ENCODE measurements at places on chromosomes 4 and X.

DNA sequence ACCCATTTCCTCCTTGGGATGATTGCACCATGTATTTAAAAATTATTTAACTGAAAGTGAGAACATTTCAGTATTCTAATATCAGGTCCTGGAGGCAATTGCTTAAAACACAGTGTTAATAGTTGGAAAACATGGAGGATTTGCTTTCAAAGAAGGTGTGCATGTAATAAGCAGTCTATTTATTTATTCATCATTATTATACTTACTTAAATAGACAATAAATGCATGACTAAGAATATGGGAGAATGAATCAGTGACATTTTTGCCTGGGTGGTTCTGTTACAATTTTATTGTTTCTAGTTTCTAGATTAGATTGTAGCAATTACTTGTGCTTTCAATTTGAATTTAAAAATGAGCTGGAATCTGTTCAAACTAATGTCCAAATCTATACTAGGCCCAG is 145.5 kb downstream of the AREG start:
- no peak for DNase-seq

GRCh38 chrX:3940000-3940610 is 226.7 kb upstream of the PRKX start:
- DNase-seq: peak; percentile 26

DNA sequence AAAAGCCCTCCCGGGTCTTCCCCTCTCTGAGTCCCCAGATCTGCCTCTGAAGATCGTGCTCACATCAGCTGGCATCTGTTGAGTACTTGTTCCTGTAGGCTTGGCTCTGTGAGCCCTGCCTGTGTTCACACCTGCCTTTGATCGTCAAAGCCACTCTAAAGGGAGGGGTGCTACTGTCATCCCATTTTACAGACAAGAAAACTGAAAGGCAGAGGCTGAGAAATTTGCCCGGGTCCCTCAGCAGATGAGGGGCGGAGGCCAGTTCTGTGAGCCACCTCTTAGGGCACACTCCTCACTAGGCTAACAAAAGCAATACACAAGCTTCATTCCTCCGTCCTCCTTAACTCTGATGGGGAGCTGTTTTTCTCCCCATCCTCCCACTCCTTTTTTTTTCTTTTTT is 655 bp downstream of the CYTL1 start:
- no peak for DNase-seq

- DNase-seq: no peak
Measured at GRCh38 chrX:108584617-108585211, 145.1 kb downstream of the COL4A5 start.

- DNase-seq: no peak
Measured at GRCh38 chr4:1584498-1584897, 99.6 kb downstream of the FAM53A start.

- DNase-seq: no peak
Measured at GRCh38 chr4:109877400-109877799, 29.5 kb downstream of the LRIT3 start.

GRCh38 chr4:22514481-22514880 is 1.4 kb downstream of the ADGRA3 start:
- DNase-seq: peak; percentile 64

DNA sequence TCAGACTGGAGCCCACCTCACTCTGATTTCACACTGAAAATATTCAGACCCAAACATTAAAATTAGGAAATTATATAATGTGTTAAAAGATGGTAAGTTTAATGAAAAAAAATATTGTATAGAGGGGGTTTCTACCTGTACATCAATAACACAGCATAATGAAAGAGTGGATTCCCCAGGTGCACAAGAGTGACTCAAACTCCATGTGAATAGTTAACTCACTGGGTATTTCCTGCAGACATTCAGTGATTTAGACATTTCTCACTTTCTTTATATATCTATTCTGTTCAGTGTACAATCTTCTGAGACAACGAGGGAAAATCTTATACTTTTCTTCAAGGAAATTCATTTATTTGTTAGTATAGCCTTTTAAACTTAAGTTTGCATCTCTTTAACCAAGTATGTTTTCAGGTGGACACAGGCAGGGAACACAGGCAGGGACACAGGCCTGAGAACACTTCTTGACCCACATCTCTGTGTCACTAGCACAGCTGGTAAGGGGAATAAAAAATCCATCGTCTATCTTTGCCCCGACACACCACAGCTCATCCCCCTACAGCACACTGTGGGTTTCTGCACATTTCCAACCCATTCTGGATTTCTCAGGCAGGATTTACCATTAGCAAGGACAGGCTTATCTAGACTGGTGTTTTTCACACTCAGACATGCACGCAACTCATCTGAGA is 525.5 kb upstream of the BOD1L1 start:
- no peak for DNase-seq

DNA sequence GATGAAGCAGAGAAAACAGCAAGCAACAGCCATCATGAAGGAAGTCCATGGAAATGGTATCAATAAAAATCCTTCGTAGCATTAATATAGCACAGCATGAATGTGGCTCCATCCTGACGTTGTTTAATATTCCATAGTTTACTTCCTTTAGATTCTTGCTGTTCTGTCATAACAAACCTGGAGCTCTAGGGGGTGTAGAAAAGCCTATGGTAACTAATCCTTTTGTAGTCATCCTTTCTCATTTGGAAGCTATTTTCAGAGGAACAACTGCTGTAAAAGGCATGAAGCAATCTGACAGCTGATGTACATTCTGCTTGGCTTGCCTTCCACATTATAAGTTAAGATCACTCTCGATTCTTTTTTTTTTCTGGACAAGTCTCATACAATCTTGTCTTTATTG is 914 bp downstream of the MYOZ2 start:
- no peak for DNase-seq

DNA sequence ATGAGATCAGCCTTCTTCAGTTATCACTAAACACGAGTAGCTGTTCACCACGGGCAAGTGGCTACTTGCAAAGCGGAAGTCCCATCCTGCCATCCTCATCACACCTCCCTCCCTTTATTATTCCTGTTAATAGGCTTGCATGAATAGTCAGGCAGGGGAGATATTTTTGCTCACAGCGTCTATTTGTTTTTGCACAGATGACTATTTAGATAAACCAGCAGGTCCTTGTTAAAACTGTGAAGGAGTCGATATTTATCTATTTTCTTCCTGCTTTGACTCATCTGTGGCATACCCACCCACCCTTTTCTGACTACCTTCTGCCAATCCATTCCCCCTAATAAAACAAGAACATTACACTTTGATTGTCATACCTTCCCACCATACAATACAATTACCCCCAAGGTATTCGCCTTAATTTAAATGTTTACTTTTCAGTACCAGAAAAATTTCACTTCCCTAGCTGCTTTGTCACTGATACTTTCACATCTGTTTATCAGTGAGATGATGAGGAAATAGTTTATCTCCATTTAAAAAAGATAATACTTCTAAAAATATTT is 96.6 kb upstream of the BANK1 start:
- no peak for DNase-seq

GRCh38 chrX:108347800-108348199 is 90.4 kb downstream of the COL4A6 start:
- no peak for DNase-seq

GRCh38 chr4:151674804-151675391 is 85.9 kb downstream of the GATB start:
- peak; percentile 61 for DNase-seq

DNA sequence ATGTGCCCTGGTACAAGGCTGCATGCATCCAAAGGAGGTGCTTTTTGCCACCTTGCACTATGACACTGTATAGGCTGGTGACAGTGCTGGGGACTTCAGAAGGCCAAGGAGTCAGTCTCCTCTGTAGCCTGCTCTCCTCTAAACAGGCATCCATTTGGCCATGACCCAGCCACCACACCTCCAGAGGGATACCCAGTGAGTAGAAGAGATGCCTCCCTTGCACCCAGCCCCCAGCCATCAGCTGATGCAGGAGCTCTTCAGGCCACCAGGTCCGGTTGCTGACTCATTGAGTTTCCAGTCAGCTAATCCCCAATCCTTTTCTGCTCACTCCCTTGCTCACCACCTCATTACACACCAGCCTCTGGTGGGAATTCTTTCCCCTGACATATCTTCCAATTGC is 99.8 kb downstream of the PJA1 start:
- no peak for DNase-seq

DNA sequence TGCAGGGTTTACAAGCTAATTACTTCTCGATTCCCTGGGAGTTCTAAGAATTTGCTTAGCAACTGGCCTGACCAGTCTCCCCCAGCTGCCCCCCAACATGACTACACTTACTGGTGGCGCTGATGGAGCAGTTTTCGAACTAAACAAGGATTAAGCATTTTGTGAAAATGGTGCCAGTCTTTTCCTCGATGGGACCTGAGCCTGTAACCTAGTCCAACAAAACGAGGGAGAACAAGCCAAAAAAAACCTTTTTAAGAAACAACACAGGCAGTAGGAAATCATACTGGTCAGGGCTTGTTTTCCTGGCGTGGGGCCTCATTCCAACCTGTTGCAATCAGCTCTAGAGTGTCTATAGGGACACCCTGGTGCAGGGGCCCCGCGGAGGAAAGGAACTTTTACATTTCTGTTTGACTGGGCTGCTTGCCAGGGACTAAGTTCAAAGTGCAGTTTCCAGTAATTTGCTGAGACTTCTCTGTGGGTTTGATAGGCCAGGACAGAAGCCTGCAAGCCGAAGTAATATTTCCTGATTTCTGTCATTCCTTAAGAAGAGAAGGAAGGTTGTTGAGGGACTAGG is 158.7 kb downstream of the SPRY1 start:
- DNase-seq: peak; percentile 98

GRCh38 chr4:112288455-112288854 is 2.8 kb upstream of the TIFA start:
- DNase-seq: no peak

- peak; percentile 14 for DNase-seq
Measured at GRCh38 chrX:137568741-137569469, 3.0 kb downstream of the ZIC3 start.

DNA sequence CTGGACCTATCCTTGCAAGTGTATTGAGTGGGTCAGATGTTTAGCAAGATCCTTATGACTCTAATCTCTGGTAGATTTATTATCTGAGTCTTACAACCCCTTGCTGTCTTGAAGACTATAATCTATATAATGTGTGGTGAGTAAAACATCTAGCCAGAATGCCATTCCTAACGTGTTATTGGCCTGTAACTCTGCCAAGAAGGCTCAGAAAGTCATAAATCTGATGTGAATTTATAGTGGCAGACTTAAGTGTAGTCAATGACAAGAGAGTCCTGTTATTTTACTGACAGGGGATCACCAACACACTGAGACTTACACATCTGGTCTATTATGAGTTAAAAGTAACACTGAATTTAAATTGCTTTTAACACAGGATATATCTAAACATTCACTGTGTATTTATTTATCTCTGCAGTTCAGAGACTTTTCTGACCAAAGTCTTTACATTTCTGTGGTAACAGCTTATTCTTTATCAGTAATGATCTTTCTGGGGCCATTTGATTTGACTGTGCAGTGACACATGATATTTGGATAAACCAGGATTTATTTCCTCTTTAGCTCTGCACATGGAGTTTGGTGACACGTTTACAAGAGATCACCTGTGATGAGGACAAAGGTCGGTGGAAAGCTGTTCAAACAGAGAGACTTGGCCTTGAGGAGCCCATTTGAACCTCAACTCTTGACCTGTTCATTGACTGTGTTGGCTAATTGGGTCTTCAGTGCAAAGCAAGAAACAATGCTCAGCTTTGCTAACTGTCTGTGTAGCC is 415.8 kb downstream of the STIM2 start:
- no peak for DNase-seq

DNA sequence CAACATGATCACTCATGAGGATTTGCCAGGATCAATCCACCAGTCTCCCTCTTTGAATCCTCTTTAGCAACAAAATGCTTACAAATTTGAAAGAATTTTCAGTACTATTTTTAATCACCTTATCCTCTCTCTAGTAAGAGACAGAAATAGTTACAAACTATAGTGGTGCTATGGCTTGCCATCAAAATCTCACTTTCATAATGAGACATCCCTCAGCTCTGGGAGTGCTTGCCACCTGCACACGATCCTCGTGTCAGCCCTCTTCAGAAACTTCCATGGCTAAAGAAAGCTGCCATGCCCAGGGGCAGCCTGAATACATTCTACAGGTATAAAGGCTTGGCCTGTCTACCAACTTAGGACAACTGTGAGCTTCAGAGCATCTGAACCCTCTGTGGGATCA is 5.1 kb upstream of the DHX15 start:
- DNase-seq: no peak

GRCh38 chrX:24306440-24306839 is 7.4 kb downstream of the SUPT20HL2 start:
- no peak for DNase-seq

DNA sequence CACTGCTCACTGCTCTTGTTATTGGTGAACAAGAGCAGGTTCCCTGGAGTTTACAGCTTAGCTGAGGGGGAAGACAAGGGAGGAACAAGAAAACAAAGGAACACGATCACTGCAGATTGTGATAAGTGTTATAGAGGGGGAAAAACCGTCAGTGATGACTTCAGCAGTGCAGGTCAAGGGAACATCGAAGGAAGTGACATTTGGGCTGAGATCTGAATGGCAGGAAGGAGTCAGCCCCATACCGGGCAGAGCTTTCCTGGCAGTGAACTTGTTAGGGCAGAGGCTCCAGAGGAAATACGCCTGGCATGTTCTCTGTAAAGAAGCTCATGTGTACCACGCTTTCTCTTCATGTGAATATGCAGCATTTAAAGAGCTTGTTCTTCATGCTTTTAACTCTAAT is 78.1 kb downstream of the LDB2 start:
- no peak for DNase-seq

GRCh38 chrX:40573763-40574162 is 7.0 kb upstream of the ATP6AP2 start:
- no peak for DNase-seq

DNA sequence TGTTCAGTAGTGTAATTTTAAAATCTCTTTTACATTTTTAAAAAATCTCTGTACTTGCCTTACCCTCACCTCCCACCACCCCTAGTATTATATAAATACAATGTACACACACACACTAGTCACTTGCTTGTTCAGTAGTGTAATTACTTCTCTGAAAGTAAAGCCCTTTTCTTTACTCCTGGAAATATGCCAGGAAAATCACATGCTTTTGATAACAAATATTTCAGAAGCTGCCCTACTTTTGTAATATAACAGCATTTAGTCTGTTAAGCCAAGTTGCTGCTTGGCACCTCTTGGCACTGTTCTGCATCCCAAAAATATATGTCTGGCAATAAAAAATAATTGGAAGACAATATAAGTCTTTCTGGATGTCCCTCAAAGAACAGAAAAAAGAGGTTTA is 172.8 kb upstream of the APOOL start:
- DNase-seq: no peak

DNA sequence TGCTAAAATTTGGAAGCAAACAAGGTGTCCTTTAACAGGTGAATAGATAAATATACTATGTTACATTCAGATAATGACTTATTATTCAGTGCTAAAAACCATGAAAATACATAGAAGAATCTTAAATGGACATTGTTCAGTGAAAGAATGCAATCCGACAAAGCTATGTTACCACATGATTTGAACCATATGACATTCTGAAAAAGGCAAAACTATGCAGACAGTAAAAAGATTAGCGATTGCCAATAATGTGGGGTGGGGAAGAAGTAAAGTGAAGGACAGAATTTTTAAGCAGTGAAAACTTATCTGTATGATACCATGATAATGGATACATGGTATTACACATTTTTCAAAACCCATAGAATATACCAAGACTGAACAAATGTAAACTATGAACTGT is 926.9 kb downstream of the FAT4 start:
- no peak for DNase-seq

All from astrocyte of the spinal cord (primary cell).